ENCODE measurements at places on chromosomes 7 and 10. TPM values are rescaled to one million over a fixed set of nuclear protein-coding genes. Genes with fewer than 3 reads are reported as not detected.

The IFIT1B gene
- polyA plus RNA-seq, result not detected

The UCN3 gene
- polyA plus RNA-seq, result not detected

The SPDYE2 gene
- not detected for polyA plus RNA-seq

The FAM25C gene
- polyA plus RNA-seq, result not detected

The HIPK2 gene
- 61.4 TPM for polyA plus RNA-seq

The TMEM26 gene
- polyA plus RNA-seq, result 2.3 TPM

The ESYT2 gene
- 46.9 TPM for polyA plus RNA-seq

The ADCY1 gene
- 0.10 TPM for polyA plus RNA-seq

The GDF2 gene
- not detected for polyA plus RNA-seq

The OR2A5 gene
- not detected for polyA plus RNA-seq

The AEBP1 gene
- polyA plus RNA-seq, result 30.7 TPM

The ANTXRL gene
- polyA plus RNA-seq, result not detected

The FIGNL1 gene
- 7.1 TPM for polyA plus RNA-seq

The LRRC17 gene
- 964 TPM for polyA plus RNA-seq

The TMEM229A gene
- polyA plus RNA-seq, result not detected

The LIPM gene
- polyA plus RNA-seq, result not detected

The HDAC9 gene
- 2.1 TPM for polyA plus RNA-seq

The GIMAP4 gene
- polyA plus RNA-seq, result not detected

The ERVW-1 gene
- not detected for polyA plus RNA-seq

The RARRES2 gene
- 7.0 TPM for polyA plus RNA-seq

The CFAP58 gene
- polyA plus RNA-seq, result 0.35 TPM

The C10orf53 gene
- not detected for polyA plus RNA-seq

The HSPA12A gene
- polyA plus RNA-seq, result 20.5 TPM

The PAPSS2 gene
- polyA plus RNA-seq, result 51.4 TPM

The VENTX gene
- polyA plus RNA-seq, result not detected

The OPALIN gene
- polyA plus RNA-seq, result not detected

The AOC1 gene
- polyA plus RNA-seq, result not detected

The SNX8 gene
- 53.0 TPM for polyA plus RNA-seq

The UPK3B gene
- not detected for polyA plus RNA-seq

The NME8 gene
- polyA plus RNA-seq, result not detected

The CALHM1 gene
- not detected for polyA plus RNA-seq

The GPER1 gene
- 1.8 TPM for polyA plus RNA-seq

The AMZ1 gene
- polyA plus RNA-seq, result 0.67 TPM

The PSD gene
- polyA plus RNA-seq, result 8.2 TPM

The NKX2-3 gene
- polyA plus RNA-seq, result not detected

The DPYSL4 gene
- 9.0 TPM for polyA plus RNA-seq

The DNAJC1 gene
- 22.2 TPM for polyA plus RNA-seq

The ARF5 gene
- 179 TPM for polyA plus RNA-seq

The CD36 gene
- polyA plus RNA-seq, result 0.51 TPM

The FXYD4 gene
- not detected for polyA plus RNA-seq

The ARMH3 gene
- polyA plus RNA-seq, result 19.8 TPM

The SHTN1 gene
- 9.9 TPM for polyA plus RNA-seq

The RASA4B gene
- 5.2 TPM for polyA plus RNA-seq

The NOD1 gene
- 3.5 TPM for polyA plus RNA-seq

The GATA3 gene
- not detected for polyA plus RNA-seq

The FAM20C gene
- polyA plus RNA-seq, result 34.5 TPM

The TMEM130 gene
- polyA plus RNA-seq, result 11.3 TPM

The GPR15LG gene
- polyA plus RNA-seq, result not detected

The TMEM120A gene
- polyA plus RNA-seq, result 59.1 TPM

The TMEM184A gene
- 0.36 TPM for polyA plus RNA-seq

Data from AG04450 (cell line).